ENCODE measurements at places on chromosomes 4 and X. TPM values are rescaled to one million over a fixed set of nuclear protein-coding genes. Genes with fewer than 3 reads are reported as not detected.

NKAP gene
- total RNA-seq: 7.1 TPM

FRG2 gene
- not detected for total RNA-seq

LINC00632 gene
- total RNA-seq: 172 TPM

HSFX4 gene
- total RNA-seq: not detected

F8A2 gene
- not detected for total RNA-seq

DNAJB14 gene
- 49.4 TPM for total RNA-seq

DMD gene
- 11.2 TPM for total RNA-seq

KCND1 gene
- total RNA-seq: 0.93 TPM

COL25A1 gene
- 0.12 TPM for total RNA-seq

MAB21L2 gene
- 493 TPM for total RNA-seq

GRCh38 chr4:53306729-53307128, 59.1 kb downstream of the SCFD2 start:
- no peak for DNase-seq

DNA sequence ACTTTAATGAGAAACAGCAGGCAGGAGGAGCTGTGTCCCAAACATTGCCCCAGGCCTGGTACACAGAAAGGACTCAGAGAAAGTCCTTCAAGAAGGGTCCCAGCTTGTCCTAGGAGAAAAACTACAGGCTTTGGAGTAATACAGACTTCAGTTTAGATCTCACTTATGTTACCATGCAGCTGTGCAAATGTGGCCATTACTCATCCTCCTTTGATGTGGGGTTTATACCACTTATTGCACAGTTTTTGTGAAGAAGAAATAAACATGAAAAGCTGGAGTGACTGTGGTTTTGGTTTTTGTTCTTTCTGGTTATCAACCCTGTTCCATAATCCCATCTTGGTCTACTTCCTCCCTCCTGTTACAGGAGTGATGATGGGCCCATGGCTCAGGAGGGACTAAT, 8.1 kb upstream of the CYTL1 start:
- DNase-seq: no peak

GRCh38 chr4:5992171-5992827, 25.9 kb downstream of the C4orf50 start:
- no peak for DNase-seq

- DNase-seq: no peak
Observed at GRCh38 chrX:147978931-147979330, 2.2 kb upstream of the FMR1NB start.

DNA sequence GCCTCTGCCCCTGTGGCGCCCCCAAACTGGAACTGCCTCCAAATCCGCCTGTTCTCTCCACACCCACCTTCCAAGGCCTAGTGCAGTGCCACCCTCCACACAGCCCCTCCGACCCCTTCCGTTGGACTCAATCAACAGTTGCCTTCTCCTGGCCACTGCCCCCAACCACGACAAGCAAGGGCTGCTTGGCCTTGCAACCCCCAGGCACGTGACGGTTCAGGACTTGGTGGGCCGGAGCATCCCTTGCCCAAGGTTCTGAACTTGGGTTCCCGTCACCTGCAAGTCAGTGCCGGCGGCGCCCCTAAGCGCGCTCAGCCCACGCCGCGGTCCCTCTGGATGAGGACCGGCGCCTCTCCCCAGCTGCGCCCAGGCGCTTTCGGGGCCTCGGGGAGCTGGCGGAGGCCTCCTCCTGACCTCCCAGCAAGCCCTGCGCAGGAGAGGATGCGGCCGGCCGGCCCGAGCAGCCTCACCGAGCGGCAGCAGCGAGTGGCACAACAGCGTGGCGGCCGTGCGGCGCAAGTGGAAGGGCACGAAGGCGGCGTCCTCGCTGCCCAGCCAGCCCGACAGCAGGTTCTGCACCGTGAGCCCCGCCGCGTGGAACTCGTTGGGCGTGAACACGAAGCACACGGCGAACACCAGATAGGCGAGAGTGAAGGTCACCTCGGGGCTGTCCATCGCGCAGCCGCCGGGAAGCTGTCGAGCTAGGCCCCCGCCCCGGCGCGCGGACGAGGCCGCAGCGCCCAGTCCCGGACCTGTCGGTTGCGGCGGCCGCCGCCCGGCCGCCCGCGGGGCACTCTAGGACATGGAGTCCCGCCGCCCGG, 750 bp downstream of the TMEM129 start:
- peak; percentile 85 for DNase-seq

- no peak for DNase-seq
Observed at GRCh38 chr4:98601708-98602107, 56.7 kb downstream of the TSPAN5 start.

GRCh38 chrX:131199091-131199490, 90.0 kb downstream of the IGSF1 start:
- DNase-seq: no peak

DNA sequence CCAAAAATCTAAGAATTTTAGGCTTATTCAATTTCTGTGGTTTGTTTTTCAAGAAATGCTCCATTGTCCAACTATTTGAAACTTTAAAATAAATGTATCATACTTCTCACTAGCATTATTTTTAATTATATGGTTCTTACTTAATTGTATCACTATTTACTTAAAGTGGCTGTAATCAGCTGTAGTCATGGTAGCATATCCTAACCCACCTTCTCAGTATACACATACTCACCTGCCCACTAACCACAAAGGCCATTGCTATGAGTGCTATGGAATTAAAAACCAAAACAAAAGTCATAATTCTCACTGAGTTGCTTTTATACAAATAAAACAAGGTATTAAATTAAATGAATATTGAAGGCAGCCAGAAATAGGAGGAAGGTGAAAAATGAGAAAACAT, 5.0 kb downstream of the FBXO8 start:
- DNase-seq: no peak

DNA sequence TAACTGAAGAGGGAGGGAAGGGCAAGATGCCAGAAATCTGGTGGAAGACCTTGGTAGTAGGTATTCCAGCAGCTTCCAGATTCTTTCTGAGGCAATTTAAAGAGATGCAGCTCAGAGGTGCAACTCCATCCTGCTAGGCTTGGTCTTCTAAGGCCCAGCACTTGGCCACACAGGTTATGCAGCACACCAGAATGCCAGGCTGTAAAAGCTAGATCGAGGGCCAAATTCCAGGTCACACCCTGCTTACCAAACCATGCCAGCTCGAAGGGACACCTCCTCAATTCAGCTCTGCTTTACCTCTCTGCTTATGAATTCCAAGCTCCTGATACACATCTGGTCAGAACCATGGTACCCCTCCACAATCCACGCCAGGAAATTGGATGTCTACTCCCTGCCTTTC, 19.8 kb upstream of the ATXN3L start:
- peak; percentile 37 for DNase-seq

GRCh38 chrX:133645256-133645655, 230.0 kb upstream of the GPC4 start:
- no peak for DNase-seq

GRCh38 chr4:37538931-37539330, 147.2 kb downstream of the RELL1 start:
- DNase-seq: no peak

GRCh38 chrX:39258331-39258730, 457.1 kb downstream of the MID1IP1 start:
- DNase-seq: no peak

- no peak for DNase-seq
Observed at GRCh38 chrX:39576041-39576872, 521.5 kb downstream of the BCOR start.

GRCh38 chr4:175536852-175537453, 275.1 kb downstream of the GPM6A start:
- DNase-seq: no peak
